ENCODE measurements at places on chromosomes 16 and 17.

GRCh38 chr17:1509290-1509881 lies 7.0 kb downstream of the INPP5K start:
- DNase-seq, result no peak

DNA sequence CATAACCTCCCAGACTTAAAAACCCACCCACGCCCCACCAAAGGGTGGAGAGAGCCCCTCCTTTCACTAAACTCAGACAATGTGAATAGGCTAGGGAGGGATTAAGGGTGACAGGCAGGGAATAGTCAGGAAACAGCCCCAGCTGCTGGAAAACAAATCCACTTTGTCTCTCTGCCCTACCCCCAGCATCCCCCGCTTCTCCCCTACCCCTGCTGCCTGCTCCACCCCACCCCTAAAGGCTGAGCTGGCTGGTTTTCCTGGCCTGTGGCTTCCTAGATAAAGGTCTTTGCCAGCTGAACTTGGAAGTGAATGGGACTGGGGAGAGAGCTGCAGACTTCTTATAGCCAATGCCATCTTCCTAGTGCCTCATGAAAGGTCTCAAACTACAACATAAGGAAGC lies 15.0 kb downstream of the CAVIN1 start:
- DNase-seq, result no peak

GRCh38 chr17:77281904-77282367 lies 141.2 kb downstream of the SEC14L1 start:
- DNase-seq, result no peak

GRCh38 chr17:1792495-1793446 lies 30.9 kb downstream of the SERPINF1 start:
- DNase-seq, result no peak
